ENCODE measurements at places on chromosomes 16 and 17.

DNA sequence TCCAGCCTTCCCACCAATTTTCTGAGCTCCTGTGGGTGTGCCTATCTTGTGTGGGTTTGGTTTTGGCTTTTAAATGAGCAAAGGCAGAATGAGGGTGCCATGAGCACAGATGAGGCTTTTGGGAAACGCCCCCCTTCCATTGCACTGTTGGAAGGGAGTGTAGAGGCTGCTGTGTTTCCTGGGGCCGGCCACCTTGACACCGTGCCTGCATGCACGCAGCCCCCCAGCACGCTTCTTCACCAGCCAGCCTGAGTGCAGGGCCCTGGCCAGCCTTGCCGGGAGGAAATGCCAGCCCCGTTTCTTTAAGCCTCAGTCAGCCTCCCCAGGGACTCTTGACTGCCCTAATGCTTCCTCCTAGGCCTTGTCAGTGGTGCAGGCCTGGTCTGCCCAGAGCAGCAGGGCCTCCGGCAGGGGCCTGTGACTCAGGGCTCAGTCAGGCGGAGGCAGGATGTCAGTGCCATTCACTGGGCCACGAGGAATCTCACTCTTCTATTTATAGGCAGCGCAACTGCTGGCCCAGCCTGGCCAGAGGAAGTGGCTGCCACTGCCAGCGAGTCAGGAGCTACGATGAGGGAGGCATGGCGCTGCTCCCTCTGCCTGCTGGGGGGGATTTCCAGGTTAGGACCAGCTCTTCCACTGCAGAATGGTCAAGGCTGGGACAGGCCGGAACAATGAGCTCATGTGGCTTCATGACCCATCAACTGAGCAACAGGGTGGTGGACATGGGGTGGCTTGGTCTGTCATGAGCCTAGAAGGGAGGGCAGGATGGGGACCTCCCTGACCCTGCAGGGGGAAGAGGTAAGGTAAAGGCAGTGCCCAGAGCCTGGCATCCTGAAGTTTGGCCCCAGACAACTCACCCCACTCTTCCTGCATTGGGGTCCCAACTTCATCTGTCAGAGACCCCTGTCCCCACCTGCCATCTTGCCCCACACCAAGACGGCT is 205.2 kb downstream of the RAB11FIP4 start:
- no peak for DNase-seq

GRCh38 chr17:74199306-74200092 is 4.0 kb upstream of the RPL38 start:
- DNase-seq, result peak; percentile 52

- no peak for DNase-seq
Observed at GRCh38 chr16:85698935-85699558, 10.3 kb upstream of the GINS2 start.

DNA sequence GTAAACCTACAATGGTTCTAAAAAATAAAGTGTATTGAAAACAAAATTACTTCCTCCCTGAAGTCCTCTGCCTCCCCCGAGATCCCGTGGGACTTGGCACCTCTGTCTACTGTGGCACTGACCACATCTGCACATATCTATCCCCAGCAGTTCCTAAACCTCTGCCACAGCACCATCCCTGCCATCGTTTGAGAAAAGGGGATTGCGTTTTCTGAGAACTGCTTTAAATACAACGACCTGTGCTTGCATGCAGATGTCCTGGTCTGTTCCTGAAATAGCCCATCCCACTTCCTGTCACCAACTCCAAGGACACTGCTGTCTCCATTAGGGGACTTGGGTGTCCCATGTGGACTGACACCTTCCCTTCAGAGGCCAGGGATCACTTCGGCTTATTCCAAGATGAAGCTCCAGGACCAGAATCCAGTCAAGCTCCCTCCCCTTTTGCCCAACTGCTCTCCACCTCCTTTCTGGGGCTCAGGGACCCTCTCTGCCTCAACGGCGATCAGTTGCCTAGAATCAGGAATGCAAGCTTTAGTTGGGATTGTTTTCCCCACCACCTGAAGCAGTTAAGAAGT is 20.6 kb downstream of the CBLN1 start:
- no peak for DNase-seq

DNA sequence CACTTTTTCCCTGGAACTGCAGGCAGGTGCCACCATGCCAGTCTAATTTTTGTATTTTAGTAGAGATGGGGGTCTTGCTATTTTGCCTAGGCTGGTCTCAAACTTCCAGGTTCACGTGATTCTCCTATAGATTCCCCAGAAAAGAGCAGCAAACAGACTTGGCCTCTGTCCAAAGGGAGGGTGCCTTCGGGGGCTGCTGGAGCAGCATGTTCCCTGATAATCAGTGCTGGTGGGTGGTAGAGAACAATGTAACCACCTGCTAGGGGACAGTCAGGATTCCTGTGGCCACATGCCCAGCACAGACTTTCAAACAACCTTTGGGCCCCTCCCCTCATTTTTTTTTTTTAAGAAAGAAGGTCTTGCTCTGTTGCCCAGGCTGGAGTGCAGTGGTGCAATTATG is 14.2 kb upstream of the CCNF start:
- DNase-seq, result no peak

- DNase-seq, result no peak
Observed at GRCh38 chr16:47037396-47037745, 63.9 kb upstream of the DNAJA2 start.

Measured in activated CD4-positive, alpha-beta T cell treated with anti-CD3 and anti-CD28 coated beads, Interleukin-2, amount 50 U/mL, for 24 hours (primary cell).